Astrocyte of the spinal cord (primary cell): ENCODE measurements at places on chromosomes 7 and 10.

DNA sequence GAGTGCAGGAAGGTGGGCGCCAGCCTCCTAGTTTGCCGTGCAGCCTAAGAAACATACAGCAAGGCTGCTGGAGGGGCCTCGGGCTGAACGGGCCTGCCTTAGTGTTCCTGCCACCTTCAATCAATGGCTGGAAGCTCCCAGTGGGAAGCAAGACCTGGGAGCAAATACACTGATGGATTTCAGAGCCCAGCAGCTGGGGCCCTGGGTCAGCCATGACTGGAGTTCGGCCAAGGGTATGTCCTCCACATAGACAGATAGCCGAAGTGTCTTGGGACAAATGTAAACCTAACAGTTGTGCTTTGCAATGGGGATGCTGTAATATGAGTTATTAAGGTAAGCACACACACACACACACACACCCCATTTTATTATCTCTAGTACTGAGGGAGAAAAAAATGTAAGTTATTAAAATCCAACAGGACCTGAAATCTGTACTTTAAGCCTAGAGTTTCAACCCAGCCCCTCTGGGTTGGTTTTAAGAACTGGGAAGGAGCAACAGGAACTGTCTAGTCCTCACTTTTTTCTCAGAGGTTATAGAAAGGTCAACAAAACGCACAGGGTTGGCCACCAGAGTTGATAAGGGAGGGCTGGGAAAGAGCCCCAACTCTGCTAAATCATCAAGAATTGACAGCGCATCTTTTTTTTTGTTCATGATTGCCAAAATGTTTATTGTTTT lies 50.0 kb upstream of the CELF2 start:
- no peak for DNase-seq

- DNase-seq: no peak
Observed at GRCh38 chr7:37297546-37297945, 151.1 kb downstream of the ELMO1 start.

DNA sequence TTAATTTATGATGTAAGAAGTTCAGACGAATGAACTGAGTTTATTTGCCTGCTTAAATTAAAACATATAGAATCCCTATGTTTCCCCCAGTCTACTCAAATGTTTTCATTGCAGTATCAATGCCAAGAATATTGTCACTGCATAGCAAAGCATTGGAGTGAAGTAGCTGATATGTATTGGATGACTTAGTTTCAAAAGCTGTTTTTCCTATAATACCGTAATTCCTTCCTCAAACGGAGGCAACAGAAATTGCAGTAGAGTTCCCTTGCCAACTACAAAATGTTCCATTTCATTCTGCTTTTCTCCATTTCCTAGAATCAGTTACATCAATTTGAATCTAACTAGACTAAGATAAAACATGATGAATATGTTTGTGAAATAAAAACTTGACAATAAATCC lies 174.1 kb downstream of the CNTNAP2 start:
- DNase-seq: no peak

DNA sequence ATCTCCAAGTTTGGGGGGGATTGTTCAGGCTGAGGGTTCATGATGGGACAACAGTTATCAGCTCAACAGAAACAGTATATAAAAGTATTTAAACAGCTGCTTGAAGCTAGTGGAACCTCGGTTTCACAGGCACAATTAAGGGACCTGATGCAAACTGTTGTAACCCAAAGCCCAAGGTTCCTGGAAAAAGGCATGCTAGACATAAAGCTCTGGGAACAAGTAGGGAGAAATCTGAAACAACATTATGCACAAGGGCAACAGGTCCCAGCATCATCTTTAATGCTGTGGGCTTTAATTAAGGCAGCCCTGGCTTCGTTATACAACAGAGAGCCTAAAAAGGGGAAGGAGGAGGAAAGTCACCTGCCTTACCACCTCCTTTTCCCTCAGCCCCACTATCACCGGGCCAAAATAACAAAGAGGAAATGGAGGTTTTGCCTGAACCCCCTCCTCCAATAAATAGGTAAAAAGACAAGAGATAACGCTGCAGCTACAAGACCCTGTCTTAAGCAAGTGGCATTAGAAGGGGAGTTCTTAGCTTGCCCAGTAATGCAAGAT lies 83.2 kb upstream of the GPR22 start:
- no peak for DNase-seq

GRCh38 chr7:106071999-106072714 lies 40.0 kb downstream of the SYPL1 start:
- no peak for DNase-seq

DNA sequence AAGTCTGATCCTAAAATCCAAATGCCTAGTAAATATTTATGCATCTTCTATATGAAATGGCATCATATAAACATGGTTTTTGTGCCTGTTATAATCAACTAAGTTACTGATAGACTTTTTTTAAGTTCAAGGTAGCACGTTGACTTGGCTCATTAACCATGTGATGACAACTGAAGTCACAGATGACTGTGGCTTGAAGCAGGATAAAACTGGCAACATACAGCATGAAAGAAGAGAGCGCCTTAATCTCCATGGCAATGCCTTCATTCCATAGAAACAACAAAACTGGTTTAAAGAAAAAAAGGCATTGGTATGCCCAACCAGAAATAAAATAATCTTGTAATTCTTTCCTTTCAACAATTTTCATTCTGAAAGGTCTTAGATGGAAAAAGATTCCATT lies 188.9 kb upstream of the CDK1 start:
- DNase-seq: no peak

- no peak for DNase-seq
Observed at GRCh38 chr7:150879345-150879744, 27.0 kb downstream of the AOC1 start.

GRCh38 chr7:47100817-47101435 lies 481.0 kb downstream of the TNS3 start:
- peak; percentile 57 for DNase-seq

GRCh38 chr7:79893991-79894390 lies 240.6 kb upstream of the GNAI1 start:
- no peak for DNase-seq

GRCh38 chr7:68770649-68771048 lies 827.6 kb upstream of the AUTS2 start:
- DNase-seq: no peak

GRCh38 chr10:85787881-85788280 lies 578.7 kb downstream of the GRID1 start:
- no peak for DNase-seq

- no peak for DNase-seq
Observed at GRCh38 chr10:120768227-120768626, 82.9 kb upstream of the WDR11 start.

DNA sequence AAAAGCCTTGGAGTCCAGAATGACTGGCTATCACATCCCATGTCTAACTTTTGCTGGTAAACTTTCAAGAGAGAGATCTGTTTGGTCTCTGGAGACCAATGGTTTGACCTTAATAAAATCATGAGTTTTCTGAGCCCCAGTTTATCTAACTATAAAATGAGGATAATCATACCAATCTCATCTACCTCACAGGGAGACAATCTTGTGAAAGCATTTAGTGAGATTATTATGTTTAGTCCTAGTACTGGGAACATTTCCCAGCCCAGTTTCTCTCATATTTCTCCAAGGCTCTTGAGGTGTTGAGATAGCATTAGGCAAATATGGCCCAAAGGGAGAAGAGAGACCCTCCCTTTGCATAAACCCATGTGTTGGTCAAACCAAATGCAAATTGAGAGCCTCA lies 25.8 kb downstream of the ABCC2 start:
- DNase-seq: no peak
